Iris pigment epithelial cell (primary cell): ENCODE measurements at places on chromosomes 13 and 19.

- peak; percentile 81 for DNase-seq
Observed at GRCh38 chr19:53553865-53554791, 16.2 kb downstream of the ZNF331 start.

- DNase-seq = peak; percentile 38
Observed at GRCh38 chr19:36115453-36116343, at the start of gene TBCB. TBCB (plus strand) TSS chr19:36115468; CDS start chr19:36115561, 93 bp downstream.

GRCh38 chr13:19713186-19713965, 69.4 kb downstream of the PSPC1 start:
- DNase-seq = peak; percentile 89

DNA sequence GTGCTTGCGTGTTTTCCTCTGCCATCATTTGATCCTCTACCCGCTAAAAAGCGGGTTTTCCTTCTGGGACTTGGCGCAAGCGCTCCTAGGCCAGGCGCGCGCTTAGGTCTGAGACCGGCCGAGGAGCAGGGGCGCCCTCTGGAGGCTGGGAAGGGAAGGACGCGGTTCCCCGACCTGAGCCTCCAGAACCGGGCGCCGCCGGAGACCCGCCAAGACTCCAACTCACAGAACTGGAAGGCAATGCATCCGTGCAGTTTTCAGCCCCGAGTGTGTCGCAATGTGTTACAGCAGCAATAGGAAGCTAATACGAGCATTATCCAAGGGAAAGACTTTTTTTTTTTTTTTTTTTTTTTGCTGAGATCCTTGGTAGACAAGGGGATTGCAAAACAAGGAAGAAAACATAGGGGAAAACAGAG, 190.9 kb downstream of the COL4A1 start:
- DNase-seq = peak; percentile 76

GRCh38 chr13:32905063-32905863, 111.0 kb upstream of the KL start:
- DNase-seq = peak; percentile 37

GRCh38 chr13:90750021-90750420, 597.5 kb upstream of the MIR17HG start:
- no peak for DNase-seq

DNA sequence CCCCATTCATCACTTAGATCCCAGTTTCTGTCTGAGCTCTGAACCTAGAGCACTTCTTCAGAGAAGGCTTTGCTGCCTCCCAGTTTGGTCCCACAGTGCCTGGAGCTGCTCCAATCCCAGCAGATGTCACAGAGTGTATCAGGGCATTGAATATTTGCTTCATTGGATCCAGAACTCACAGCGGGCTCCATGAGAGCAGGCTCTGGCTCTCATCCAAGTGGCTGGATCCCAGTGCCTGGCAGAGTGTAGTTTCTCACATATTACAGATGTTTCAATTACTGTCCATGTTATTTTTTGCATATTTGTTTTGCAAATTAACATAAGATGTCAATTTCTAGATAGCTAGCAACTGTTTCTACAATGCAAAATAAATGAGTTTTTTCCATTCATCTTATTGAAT, 50.6 kb downstream of the MYO16 start:
- DNase-seq = no peak

DNA sequence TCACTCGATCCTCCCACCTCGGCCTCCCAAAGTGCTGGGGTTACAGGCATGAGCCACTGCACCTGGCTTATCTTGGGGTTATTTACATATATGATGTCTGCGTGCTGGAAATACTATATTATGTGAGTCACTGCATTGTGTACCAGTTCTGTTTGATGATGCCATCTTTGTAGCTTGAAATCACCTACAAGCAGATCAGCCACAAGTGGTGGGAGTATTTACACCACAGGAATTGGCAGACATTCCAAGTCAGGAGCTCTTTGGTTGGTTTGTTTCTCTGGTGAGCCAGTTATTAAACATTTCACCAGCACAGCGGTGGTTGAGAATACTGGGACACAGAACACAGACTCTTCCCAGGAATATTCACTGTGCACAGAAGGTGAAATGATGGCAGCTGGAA, 4.5 kb upstream of the TIMM44 start:
- peak; percentile 58 for DNase-seq

DNA sequence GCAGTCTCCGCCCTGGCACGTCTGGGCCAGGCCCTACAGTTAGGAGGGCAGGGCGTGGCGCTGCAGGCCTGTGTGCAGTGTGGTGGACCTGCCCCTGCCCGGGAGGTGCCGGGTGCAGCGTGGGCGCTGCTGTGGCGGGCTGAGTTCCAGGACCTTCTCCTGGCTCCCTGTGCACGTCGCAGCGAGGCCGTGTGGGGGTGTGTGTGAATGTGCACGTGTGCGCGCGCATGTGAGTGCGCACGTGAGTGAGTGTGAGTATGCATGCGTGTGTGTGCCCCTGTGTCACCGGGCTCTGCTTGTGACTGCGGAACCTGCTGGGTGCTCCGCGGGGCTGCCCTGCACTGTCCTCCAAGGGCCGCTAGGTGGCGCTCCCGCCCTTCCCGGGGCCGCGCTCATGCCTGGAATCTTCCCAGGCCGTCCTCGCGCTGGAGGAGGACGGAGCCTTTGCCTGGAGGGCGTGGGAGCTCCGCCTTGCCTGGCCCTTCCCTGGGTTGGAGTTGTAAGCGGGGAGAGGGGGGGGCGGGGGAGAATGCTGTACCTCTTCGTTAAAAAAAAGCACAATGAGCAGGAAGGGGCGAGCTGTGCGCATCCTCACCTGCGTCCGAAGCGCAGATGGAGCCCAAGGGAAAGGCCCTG, 79.3 kb downstream of the KDM4B start:
- DNase-seq = peak; percentile 68
